ENCODE measurements at places on chromosomes 5 and 9. TPM values are rescaled to one million over a fixed set of nuclear protein-coding genes. Genes with fewer than 3 reads are reported as not detected.

The GRIA1 gene
- total RNA-seq: 207 TPM

The GDA gene
- total RNA-seq: 21.6 TPM

The SPARC gene
- 74.6 TPM for total RNA-seq

The MYMK gene
- not detected for total RNA-seq

The SAXO1 gene
- not detected for total RNA-seq

The LCN1 gene
- not detected for total RNA-seq

The TXNDC8 gene
- not detected for total RNA-seq

The CDO1 gene
- 53.8 TPM for total RNA-seq

The ARL14EPL gene
- total RNA-seq: not detected

The IL33 gene
- total RNA-seq: 8.6 TPM

The ASPN gene
- total RNA-seq: 5.3 TPM

The TOR4A gene
- 0.41 TPM for total RNA-seq

The PLCXD3 gene
- 9.8 TPM for total RNA-seq

The HMMR gene
- 2.9 TPM for total RNA-seq

The LCN10 gene
- total RNA-seq: not detected

The ARHGEF37 gene
- 1.2 TPM for total RNA-seq

The SLC25A48 gene
- 1.2 TPM for total RNA-seq

The IQGAP2 gene
- total RNA-seq: 9.4 TPM

The GGTA1 gene
- 2.4 TPM for total RNA-seq

The ARID3C gene
- total RNA-seq: 0.82 TPM

The IGFBPL1 gene
- total RNA-seq: 42.0 TPM

The BRINP1 gene
- total RNA-seq: 48.5 TPM

The TLX3 gene
- total RNA-seq: not detected

The MPDZ gene
- total RNA-seq: 43.6 TPM

The EGFLAM gene
- 2.9 TPM for total RNA-seq

The CARTPT gene
- 2.9 TPM for total RNA-seq

The EFCAB9 gene
- total RNA-seq: not detected

The TRIP13 gene
- 8.2 TPM for total RNA-seq

The RMI1 gene
- 12.6 TPM for total RNA-seq

The CLIC3 gene
- total RNA-seq: not detected

The SIT1 gene
- total RNA-seq: not detected

The TAF1L gene
- under 0.01 TPM for total RNA-seq

The ABO gene
- not detected for total RNA-seq

The SVEP1 gene
- total RNA-seq: 8.6 TPM

The LRRC14B gene
- total RNA-seq: 1.2 TPM

The IL4 gene
- not detected for total RNA-seq

The C5orf63 gene
- 7.7 TPM for total RNA-seq

The UBE2D2 gene
- 124 TPM for total RNA-seq

The GADD45G gene
- 4.5 TPM for total RNA-seq

The TEX48 gene
- not detected for total RNA-seq

The PELO gene
- 33.0 TPM for total RNA-seq

The GPR151 gene
- 0.41 TPM for total RNA-seq

The TNC gene
- total RNA-seq: 39.9 TPM

The FANCC gene
- 12.2 TPM for total RNA-seq

The EDIL3 gene
- total RNA-seq: 59.1 TPM

The ADAMTS13 gene
- total RNA-seq: 2.0 TPM

The NRG2 gene
- 5.3 TPM for total RNA-seq

The WDR38 gene
- total RNA-seq: not detected

The SUSD3 gene
- 0.41 TPM for total RNA-seq

The SLIT3 gene
- 2.0 TPM for total RNA-seq

The SLC6A3 gene
- total RNA-seq: not detected

The RHOBTB3 gene
- 312 TPM for total RNA-seq

The SLC1A3 gene
- total RNA-seq: 161 TPM

The TNFSF15 gene
- under 0.01 TPM for total RNA-seq

The DAB2IP gene
- total RNA-seq: 12.6 TPM

The SH3PXD2B gene
- total RNA-seq: 13.0 TPM

The ORM2 gene
- not detected for total RNA-seq

The PLAC8L1 gene
- total RNA-seq: 0.82 TPM
